ENCODE measurements at places on chromosomes 5 and 9.
A peak's percentile ranks its signal among the peaks of the same experiment; 100 is the strongest.

DNA sequence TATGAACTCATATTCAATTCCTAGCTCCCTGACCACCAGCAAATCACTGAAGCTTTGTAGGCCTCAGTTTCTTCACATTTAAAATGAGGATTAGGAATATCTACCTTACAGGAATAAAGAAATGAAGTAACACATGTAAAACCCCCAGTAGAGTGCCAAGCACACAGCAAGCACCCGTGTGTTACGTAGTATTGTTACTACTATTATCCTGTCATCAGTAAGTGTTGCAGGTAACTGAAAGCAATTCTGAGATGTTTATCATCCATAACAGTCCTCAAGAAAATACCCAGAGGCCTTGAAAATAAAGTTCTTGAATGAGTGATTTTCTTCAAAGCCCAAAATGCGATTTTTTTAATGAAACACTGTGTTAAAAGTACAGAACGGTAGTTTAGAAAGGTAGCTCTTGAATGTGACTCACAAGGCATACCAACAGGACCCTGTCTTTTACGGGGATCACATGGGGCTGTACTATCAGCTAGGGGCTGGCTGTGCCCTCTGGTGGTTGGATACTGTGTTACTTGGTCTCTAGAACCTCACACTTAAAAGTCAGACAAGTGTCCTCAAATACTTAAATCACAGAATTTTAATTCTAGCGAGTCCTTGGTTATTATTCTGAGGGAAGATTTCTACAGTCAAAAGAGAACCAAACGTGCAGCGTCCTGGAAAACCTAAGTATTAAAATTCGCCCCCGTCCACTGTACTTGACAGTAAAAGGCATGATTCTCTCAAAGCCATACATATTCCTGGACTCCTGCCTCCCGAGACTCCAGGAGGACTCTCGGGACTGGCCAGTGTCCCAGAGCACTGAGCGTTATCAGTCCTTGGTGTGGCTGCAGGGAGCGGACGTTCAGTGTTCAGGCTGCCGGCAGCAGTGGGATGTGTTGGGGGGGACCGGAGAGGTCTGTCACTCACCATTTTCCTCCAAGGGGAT is 725 bp downstream of the NDUFB6 start:
- DNase-seq = peak; percentile 72

- no peak for DNase-seq
Measured at GRCh38 chr5:135151256-135151655, 117.2 kb upstream of the PITX1 start.

DNA sequence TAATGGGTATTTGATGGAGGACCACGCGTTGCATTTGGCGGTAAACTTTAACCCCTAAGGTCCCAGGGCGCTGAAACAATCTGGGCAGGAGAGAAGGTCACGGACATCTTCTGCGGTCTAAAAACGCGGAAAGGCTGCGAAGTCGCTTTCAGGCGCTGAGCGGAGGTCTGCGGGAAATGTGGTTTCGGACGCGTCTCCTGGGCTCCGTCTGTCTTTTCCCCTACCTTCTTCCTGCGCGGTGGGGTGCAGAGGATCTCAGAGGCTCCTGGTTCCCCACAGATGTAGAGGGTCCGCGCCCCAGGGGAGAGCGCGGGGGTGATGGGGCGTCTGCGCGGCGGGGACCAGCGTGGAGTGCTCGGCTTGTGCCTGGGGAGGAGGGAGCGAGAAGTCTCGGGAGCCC is 58.4 kb downstream of the ZNF510 start:
- DNase-seq = no peak

DNA sequence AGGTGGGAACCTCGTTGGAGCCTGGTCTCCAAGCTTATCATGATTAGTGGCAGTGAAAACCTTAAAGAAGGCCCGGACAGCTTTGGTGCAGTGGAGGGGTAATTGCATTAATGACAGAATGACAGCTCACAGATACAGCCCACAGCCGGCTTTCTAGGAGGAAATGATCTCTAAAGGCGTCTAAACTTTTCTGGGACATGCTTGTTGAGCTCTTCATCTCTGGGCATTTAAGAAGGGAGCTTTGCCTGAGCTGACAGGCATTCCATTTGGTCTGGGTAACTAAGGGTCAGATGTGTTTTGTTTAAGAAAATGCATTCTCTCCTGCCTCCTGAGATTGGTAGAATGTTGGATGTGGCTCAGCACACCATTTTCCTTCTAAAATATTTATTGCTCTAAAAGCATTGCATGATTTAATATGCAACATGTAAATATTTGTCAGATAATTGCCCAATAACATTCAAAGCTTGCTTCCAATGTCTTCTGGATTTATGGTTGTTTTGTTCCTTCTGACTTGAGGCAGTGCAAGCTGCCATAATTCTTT is 4.0 kb downstream of the ANKRD33B start:
- peak; percentile 24 for DNase-seq

GRCh38 chr5:173872957-173873305 is 15.2 kb upstream of the CPEB4 start:
- DNase-seq = no peak

DNA sequence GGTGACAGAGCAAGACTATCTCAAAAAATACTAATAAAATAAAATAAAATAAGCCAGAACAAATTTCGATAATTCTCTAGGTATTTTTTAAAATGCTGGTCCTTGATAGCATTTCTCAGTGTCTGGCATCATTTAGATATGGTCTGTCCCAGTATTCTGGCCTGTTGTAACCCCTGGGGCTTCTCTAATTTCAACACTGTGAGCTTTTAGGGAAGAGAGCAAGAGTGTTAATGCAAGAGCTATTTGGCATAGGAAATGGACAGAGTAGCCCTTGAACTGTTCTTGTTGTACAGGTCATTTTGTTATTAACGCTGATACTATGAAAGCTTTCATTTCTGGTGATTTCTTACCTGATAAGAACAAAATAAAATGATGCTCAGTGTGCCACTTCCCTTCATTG is 112.2 kb upstream of the ZNF608 start:
- DNase-seq = no peak

- no peak for DNase-seq
Measured at GRCh38 chr5:73694089-73694488, 68.1 kb downstream of the ARHGEF28 start.

DNA sequence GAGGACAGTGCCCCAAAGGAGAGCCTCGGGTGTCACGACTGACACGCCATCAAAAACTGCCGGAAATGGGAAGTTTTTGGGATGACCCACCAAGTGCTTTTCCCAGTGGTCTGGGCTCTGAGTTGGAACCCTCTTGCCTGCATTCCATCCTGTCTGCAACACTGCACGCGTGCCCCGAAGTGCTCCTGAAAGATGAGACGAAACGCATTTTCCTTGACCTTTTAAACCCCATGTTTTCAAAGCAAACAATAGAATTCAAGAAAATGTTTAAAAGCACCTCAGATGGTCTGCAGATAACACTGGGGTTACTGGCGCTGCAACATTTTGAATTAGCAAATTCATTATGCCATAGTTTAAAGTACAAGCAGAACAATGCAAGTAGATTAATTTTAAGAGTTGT is 92.9 kb downstream of the ANKRD18A start:
- peak; percentile 64 for DNase-seq

- DNase-seq = no peak
Measured at GRCh38 chr9:97179616-97180015, 127.8 kb upstream of the CCDC180 start.

DNA sequence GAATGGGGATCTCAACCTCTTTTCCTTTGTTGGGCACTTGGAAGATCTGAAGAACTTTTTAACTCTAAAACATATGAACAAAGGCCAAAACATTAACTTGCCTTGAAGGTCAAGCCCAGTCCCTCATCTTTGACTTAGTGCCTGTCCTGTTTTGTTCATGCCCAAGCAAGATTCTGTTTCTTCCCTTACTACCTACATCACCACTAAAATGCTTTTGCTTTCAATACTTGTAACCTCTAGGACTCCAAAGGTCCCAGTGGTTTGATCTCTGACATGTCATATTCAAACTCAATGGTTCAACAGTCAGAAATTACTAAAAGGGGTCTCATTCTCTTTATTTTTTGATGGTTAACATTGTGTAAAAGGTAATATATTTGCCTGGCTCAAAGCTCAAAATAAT is 24.0 kb downstream of the GLRX start:
- no peak for DNase-seq

DNA sequence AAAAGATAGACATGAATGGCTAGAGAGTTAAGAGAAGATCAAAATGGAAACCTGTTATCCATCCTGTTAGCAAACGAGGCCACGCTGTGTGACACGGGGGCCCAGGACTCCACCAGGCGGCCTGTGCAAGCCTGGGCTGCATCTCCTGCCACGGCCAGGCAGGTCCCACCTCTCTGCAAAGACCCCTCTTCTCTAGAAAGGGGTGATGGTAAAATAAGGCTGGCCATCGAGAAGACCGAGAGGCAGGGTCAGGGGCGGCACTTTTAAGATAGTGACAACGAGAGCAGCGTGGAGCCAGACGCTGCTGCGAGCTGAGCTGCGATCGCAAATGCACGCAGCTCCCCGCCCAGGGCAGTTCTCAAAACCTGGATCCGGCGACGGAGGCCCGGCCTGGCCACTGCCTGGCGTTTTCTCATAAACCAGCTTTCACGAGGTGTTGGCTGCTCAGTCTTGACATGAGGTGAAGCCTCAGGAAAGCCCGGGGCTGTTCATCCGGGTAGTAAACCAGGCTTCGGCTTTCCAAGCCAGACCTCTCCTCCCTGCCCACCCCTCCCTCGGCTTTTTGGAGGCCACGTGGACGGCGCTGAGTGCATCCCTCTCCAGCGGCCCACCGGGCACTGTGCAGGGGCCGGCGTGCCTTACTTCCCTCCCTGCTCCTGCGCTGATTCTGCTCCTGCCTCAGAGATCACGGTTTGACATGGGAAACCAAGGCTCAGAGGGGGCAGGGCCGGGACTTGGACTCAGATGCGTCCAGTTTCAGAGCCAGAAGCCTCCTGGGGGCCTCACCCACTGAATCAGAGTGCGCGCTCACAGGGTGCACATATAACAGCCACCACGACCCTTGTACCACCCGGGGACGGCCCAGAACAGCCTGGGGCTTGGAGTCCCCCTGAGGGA is 151.6 kb upstream of the PHYKPL start:
- DNase-seq = peak; percentile 71
